ENCODE measurements at places on chromosomes 4 and X.

DNA sequence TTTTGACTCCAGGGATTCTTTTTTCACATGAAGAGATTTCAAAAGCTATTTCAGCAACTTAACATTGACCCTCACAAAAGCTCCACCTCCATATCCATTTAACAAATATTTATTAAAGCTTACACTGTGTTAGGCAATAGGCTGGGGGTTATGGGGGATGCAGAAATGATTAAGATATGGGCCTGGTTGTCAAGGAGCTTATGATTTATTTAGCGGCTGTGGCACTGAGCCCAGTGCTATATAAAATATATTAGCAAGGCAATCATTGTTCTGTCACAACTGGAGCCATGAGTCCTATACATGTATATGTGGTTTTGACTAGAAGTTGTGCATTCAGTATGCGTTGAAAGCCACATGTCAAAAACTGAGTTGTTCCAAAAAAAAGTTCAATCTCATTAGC, 131.1 kb downstream of the GPC3 start:
- DNase-seq: no peak

DNA sequence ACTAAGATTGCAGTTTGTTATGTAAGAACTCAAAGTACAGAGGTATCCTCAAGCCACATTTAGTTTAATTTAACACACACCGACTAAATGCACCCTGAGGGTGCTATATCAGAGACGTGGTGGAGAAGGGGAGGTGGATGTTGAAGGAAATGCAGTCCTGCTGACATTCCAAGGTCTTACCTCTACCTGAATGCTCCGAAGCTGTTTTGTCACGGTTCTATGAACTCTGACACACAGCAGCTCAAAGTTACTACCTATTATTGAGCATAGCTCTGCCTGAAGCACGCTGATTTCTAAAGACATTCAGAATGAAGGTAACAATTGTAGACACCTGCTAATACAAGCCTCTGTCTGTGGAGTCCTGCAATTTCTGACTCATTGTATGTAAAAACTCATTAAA, 6.7 kb downstream of the CC2D2A start:
- DNase-seq: no peak

GRCh38 chr4:26870576-26871262, 10.1 kb downstream of the STIM2 start:
- DNase-seq: no peak

GRCh38 chr4:154004016-154004415, 215.1 kb upstream of the SFRP2 start:
- DNase-seq: no peak

DNA sequence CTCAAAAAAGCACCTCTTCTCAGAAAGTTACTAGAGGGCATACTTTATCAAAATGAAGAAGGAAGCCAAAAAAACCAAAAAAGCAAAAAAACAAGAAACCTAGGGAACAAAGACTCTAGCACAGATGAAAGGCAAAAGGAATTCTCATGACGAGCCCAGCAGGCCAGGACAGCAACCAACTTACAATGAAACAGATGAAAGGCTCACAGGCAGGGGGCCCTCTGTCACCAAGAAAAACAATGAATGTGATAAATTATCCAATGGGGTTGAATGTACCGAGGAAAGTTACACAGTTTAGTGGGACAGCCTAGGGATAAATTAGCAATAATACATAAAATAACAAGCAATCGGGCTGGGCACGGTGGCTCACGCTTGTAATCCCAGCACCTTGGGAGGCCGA, 79.0 kb downstream of the GPR82 start:
- DNase-seq: no peak

DNA sequence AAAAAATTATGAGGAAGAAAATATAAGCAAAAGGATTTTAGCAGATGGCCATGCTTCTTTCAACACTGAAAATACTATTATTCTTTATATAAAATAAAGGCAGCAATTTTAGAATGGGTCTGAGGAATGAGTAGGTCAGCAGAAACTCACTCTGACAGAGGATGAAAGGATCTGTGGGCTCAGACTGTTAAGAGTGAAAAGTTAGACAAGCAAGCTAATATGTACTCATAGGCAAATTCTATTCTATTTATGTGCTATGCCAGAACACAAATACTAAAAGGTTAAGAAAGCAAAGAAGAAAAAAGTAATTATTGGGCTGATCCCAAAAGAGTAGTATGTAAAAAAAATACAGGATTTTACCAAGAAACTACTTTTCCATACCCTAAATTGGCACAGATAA, 13.9 kb downstream of the LCORL start:
- DNase-seq: no peak

DNA sequence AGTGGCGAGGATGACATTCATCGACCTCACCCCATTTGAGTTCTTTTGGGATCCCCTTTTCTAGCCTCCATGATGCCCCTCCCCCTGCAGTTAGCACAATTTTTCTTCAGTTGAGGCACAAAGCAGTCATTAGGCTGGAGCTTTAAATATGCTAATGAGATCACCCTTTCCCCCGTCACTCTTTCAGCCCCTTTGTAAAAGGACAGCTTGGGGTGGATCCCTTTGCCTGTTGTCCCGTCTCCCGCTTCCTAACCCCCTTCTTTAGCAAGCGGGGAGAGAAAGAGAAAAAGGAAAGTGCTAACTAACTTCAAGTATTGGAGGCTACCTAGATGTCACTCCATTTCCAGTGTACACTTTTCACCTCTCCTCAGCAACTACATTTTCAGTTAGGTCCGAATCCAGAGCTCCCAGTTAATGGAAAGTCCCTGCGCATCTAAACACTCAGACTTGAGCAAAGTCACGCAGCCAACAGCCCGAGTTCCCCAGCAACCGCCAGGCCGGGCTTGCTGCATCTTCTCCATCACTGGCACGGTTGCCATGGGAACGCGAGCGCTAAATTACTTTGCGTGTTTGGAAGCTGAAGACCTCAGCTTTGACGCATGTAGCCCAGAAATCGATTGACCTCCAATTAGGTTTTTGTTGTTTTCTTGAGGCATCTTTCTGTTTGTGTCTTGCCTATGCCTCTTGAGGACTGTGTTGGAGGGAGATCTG, 76.8 kb downstream of the RTL5 start:
- no peak for DNase-seq

- DNase-seq: no peak
Observed at GRCh38 chr4:30753316-30753715, 33.1 kb downstream of the PCDH7 start.

- peak; percentile 3 for DNase-seq
Observed at GRCh38 chr4:126541820-126542219, 1090.9 kb upstream of the INTU start.

DNA sequence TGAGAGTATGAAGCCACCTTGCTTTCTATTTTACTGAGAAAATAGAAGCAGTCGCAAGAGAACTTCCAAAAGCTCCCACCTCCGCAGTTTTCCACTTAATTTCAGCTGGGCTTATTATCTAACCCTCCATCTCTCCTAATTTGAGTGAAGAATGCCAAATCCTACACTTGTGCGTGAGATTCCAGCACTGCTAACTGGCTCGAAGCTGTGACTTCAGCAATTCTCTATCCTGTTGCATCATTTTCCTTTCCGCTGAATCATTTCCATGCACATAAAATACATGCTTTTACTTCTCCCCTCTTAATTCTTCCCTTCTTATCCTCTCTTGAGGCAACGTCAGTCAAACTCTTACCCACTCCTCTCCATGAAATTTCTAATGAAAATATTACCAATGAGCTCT, 189.5 kb downstream of the GASK1B start:
- DNase-seq: no peak

GRCh38 chrX:150358651-150359050, 4.5 kb upstream of the MAMLD1 start:
- DNase-seq: no peak

DNA sequence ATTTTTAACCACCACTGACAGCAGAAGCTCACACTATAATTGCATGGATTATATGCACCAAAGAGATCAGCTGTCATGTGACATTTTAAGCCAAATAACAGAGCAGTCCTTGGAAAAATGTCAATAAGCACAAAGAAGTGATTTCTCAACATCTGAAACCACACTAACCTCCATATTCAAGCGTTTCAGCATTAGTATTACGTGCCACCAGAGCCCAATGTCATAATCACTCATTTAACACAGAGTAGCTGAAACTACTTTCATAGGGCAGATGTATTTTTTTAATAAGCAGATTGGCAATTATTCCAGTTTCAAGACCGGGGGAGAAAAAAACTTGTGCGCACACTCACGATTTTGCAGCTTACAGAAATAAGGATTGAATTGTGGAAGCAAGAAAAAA, 76.6 kb downstream of the SH3KBP1 start:
- DNase-seq: no peak

DNA sequence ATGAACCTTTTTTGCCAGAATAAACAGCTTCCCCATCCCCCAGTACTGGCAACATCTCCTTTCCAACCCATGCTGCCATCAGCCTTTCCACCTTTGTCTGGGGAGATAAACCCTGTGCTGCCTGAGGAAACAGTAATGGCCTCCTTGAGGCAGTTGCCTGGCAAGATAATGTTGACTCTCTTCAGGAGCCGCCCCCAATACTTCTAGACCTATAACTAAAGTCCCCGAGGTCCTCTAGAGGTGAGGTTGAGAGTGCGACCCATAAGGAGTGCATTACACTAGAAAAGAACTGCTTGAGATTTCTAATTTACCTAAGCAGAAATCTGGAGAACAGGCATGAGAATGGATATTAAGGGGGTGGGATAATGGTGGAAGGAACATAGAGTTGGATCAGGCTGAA, 963.2 kb upstream of the PCDH7 start:
- no peak for DNase-seq

DNA sequence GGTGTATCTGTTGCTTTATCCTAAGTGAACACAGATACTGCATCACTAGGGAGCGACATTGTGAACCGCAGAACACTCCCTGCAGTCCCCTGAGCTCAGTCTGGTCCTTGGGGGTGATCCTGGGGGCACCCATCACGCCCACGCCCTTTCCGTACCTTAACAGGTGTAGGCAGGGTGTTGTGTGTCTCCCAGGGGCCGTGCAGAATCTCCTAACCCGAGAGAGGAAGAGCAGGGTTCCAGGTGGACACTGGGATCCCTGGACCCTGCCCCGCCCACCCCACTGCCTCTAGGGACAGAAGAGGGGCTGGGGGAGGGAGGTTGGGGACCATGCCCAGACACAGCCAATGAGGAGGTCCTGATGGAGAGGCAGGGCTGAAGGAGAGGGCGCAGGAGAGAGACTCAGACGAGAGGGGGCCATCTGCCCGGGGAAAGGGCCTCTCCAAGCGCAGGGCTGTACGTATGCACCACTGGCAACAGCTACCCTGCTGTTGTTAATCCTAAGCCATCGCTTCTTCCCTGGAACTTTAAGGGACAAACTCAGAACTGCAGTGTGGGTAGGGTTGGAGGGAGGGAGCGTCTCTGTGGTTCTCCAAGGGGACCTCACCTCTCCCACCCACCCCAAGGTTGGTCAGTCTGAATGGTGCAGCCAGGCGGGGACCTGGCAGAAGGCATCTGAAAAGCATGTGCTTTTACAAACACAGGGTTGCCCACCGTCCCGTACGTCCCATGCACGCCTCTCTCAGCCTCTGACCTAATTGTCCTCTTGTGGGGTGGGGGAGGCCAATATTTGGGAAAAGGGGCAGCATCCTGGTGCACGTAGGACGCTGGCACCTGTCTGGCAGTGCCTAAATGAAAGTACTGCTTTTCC, 2.5 kb downstream of the P2RY8 start:
- no peak for DNase-seq

DNA sequence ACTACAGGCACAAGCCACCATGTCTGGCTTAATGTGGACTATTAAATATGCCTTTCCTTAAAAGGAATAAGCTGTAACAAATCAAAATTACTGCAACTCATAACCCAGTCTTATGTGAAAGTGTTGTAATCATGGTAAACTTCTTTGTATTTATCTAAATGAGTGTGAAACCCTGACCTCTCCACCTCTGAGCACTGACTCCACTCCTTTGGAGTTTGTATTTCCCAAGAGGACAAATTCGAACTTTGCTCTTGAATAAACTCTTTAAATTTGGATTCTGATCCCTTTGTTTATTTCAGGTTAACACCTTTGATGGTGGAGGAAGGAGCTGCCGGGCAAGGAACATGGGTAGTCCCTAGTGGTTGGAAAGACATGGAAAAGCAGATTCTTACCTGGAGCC, 48.3 kb upstream of the FAM9A start:
- no peak for DNase-seq

DNA sequence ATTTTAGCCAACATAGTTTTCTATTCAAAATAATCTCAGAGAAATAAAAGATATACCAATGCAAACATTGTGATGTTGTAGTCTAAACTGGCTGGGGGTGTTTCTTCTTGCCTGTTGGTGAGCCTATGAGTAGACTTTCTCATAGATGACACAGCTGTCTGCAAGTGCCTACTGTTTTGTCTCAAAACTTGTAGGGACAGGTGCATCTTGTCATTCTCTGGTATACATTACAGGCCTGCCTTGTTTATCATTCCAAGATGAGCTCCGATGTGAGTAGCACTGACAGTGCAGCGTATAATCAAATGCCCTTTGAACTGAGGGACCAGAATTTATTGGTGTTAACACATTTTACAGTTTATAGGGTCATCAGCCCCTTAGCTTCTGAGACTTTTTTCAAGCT, 353.8 kb downstream of the PRDM5 start:
- no peak for DNase-seq

GRCh38 chr4:82519072-82519471, 42.7 kb downstream of the TMEM150C start:
- no peak for DNase-seq

DNA sequence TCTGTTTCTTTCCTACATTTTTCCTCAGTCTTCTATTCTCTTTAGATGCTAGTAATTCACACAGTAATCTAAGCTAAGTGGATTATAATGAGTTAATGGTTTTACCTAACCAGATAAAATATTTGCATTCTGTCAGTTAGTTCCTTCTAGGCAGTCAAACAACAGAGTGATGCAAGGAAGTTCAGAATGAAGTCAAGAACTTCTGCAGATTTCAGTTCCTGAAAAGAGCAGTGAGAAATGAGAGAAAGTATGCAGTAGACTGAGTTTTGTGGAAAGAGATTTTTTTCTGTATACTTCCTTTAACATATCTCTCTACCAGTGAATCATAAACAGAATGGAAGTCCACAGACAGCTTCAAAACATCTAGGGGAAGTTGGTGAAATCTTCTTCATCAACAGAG, 774.0 kb upstream of the POU3F4 start:
- DNase-seq: no peak

- no peak for DNase-seq
Observed at GRCh38 chrX:107552930-107553329, 75.4 kb upstream of the PRPS1 start.

GRCh38 chr4:10898072-10898471, 213.5 kb upstream of the CLNK start:
- DNase-seq: no peak

GRCh38 chr4:25345744-25346143, 31.3 kb upstream of the ANAPC4 start:
- DNase-seq: no peak

- DNase-seq: no peak
Observed at GRCh38 chrX:143634663-143635455, 1.0 kb downstream of the SLITRK4 start.

GRCh38 chr4:143407474-143407873, 70.8 kb downstream of the GAB1 start:
- no peak for DNase-seq

Measured in NCI-H2107 (cell line).